ENCODE measurements at places on chromosomes 2 and 18.

- DNase-seq: no peak
Measured at GRCh38 chr2:48043131-48043700, 136.9 kb upstream of the FBXO11 start.

DNA sequence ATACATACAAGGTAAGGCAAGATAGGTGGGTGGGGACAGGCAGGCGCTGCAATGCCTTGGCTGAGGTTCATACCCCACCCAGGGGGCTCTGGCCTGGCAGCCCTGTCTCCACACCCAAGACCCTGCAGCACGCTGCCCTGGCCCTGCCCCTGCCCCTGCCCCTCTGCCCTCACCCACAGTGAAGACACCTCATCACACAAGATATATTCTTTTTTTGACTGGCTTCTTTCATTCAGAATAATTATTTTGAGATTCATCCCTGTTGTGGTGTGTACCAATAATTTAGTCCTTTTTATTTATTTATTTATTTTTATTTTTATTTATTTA, 11.4 kb upstream of the B3GNT7 start:
- DNase-seq: no peak

DNA sequence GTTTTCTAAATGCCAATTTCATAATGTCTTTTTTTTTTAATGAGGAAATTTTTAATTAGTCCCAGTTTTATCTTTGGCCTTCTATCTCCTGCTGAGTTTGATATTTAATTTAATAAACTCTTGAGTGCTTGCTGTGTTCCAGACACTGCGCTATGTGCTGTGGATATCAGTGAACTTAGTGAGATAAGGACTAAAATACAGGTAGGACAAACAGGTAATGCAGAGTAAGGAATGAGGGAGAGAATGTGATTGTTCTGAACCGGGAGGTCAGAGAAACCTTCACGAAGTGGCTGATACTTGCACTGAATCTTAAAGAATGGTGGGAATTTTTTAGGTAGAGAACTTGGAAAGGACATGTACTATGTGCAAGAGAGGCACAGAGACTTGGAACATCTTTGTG, 28.2 kb downstream of the TTC27 start:
- no peak for DNase-seq

DNA sequence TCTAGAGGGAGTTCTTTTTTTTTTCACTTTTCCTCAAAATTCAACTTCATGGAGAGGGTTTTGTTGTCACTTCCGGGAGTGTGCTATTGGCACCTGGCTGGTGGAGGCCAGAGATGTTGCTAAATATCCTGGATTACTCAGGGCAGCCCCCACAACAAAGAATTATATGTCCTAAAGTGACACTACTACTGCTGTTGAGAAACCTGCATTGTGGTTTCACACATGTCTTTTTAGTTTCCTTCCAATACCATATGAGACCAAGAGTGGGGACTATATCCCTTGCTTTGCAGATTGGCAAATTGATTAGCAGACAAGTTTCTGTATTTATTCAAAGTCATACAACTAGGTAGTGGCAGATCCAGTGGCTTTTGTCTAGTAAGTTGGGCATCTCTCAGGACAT, 826.8 kb downstream of the TRIB2 start:
- DNase-seq: no peak

- DNase-seq: peak; percentile 33
Measured at GRCh38 chr2:119407430-119408220, 24.0 kb upstream of the TMEM37 start.

GRCh38 chr18:22165603-22166068, 3.8 kb upstream of the GATA6 start:
- DNase-seq: no peak

- no peak for DNase-seq
Measured at GRCh38 chr2:240864475-240864874, 4.1 kb upstream of the AGXT start.

DNA sequence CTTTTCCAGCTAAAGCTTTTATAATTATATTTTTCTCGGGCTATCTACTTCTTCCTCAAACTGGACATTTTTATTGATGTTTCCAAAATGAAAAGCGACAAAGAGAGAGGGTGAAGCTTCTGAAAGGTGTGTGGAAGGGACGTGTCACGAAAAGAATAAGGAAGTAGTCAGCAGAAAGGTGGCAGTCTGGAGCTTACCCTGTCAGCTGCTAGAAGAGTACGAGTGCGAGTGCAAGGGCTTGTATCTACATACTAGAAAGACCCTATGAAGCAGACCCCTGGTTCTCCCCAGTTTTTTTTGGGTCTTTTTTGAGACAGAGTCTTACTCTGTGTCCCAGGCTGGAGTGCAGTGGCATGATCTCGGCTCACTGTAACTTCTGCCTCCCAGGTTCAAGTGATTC, 14.6 kb downstream of the FHL2 start:
- DNase-seq: no peak

GRCh38 chr2:64469261-64469660, 15.3 kb downstream of the LGALSL start:
- no peak for DNase-seq

GRCh38 chr2:23036629-23037028, 348.4 kb upstream of the KLHL29 start:
- no peak for DNase-seq

- no peak for DNase-seq
Measured at GRCh38 chr2:162379719-162380580, 36.0 kb downstream of the GCA start.

GRCh38 chr2:159067971-159068370, 99.5 kb downstream of the TANC1 start:
- no peak for DNase-seq

- DNase-seq: peak; percentile 90
Measured at GRCh38 chr2:226800941-226801784, 1.5 kb upstream of the IRS1 start.

- no peak for DNase-seq
Measured at GRCh38 chr2:120502761-120503160, 156.8 kb downstream of the INHBB start.

GRCh38 chr2:43890855-43891254, 52.1 kb downstream of the ABCG8 start:
- DNase-seq: no peak

DNA sequence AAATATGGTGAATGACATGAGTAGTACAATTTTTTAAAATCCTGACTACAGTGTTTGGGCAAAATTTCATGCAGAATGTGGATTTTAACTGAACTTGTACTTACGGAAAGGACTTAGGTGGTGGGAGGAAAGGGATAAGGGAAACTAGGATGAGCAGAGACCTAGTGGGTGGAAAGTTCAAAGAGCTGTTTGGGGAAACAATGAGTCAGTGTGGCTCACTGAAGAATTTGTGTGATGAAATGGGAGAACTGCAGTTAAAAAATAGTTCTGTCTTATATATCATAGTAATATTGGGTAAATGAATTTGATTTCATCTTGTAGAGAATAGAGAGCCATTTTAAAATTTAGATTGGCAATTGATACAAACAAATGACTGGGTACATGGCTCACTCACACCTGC, 220.1 kb upstream of the CTAGE1 start:
- DNase-seq: peak; percentile 45

Data from kidney glomerular epithelial cell (primary cell).